Thymus (tissue), 14 donors: ENCODE measurements at places on chromosomes 3 and 15. TPM values are rescaled to one million over a fixed set of nuclear protein-coding genes. Genes with fewer than 3 reads are reported as not detected.

- peaks cover 3% of the 10 kb centered on the region for H3K4me1 ChIP-seq
- H3K36me3 ChIP-seq = no peaks in the 10 kb centered on the region
- H3K27ac ChIP-seq = no peak overlapping the region
Measured at GRCh38 chr15:69085325-69086081, 71.0 kb downstream of the NOX5 start.

- H3K27ac ChIP-seq = no peak overlapping the region
- DNase-seq = no peak
- H3K36me3 ChIP-seq = no peaks in the 10 kb centered on the region
- H3K4me3 ChIP-seq = no peak overlapping the region
- no peaks in the 10 kb centered on the region for H3K27me3 ChIP-seq
Measured at GRCh38 chr15:59268168-59268851, 61.7 kb downstream of the LDHAL6B start.

DNA sequence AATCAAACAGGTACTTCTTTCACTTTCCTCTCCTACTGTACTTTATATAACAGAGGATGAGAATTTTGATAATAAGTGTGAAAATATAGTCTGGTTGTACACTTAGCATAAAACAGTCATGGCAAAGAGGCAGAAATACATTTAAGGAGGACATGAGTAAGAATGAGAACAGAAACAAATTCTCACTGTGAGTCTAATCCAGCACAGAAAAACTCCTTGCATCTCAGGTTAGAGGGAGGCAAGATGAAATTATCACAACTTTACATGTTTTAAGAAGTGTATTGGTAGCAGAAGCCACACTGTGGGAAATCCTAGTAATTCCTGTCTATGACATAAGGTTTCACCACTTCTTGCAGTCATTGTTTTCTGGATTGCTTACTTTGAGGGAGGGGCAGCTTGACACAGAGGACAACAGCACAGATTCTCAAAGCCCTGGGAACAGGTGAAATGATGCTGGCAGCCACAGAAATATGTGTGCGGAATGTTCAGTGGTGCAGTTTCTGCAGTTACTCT is 733.6 kb upstream of the GBE1 start:
- H3K4me1 ChIP-seq = no peaks in the 10 kb centered on the region
- H3K36me3 ChIP-seq = no peaks in the 10 kb centered on the region

DNA sequence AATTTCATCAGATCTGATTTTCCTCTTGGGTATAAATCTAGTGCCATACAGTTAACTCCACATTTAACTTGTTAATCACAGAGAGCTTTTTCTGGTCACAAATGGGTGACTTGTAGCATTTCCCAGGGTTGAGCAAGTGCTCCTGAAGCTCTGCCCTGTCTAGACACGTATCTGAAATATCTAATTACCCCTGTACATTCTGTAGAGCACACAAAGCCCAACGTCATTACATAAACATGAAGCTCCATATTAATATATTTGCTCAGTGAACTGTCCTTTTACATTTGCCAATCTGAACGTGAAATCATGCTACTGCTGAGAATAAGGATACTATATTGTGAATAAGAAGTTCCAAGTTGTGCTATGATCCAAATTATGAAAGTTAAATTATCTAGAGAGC is 49.0 kb downstream of the THBS1 start:
- H3K4me3 ChIP-seq = no peak overlapping the region
- H3K4me1 ChIP-seq = no peaks in the 10 kb centered on the region
- H3K27ac ChIP-seq = no peak overlapping the region
- no peak for DNase-seq
- H3K27me3 ChIP-seq = no peaks in the 10 kb centered on the region

GRCh38 chr3:81651139-81651538 is 110.3 kb downstream of the GBE1 start:
- no peaks in the 10 kb centered on the region for H3K36me3 ChIP-seq
- H3K4me1 ChIP-seq = no peaks in the 10 kb centered on the region
- no peak overlapping the region for H3K4me3 ChIP-seq
- DNase-seq = no peak
- no peak overlapping the region for H3K27ac ChIP-seq

- no peaks in the 10 kb centered on the region for H3K27me3 ChIP-seq
- DNase-seq = no peak
- H3K36me3 ChIP-seq = no peaks in the 10 kb centered on the region
- H3K4me3 ChIP-seq = no peak overlapping the region
- no peaks in the 10 kb centered on the region for H3K4me1 ChIP-seq
Measured at GRCh38 chr15:59315914-59316451, 56.7 kb downstream of the MYO1E start.

- H3K4me1 ChIP-seq = peaks cover 7% of the 10 kb centered on the region
- DNase-seq = no peak
- H3K4me3 ChIP-seq = peak overlapping the region; percentile 74
- no peaks in the 10 kb centered on the region for H3K36me3 ChIP-seq
- no peaks in the 10 kb centered on the region for H3K27me3 ChIP-seq
- H3K27ac ChIP-seq = peak overlapping the region; percentile 62
Measured at GRCh38 chr3:196868297-196868661, 559 bp downstream of the SENP5 start.

DNA sequence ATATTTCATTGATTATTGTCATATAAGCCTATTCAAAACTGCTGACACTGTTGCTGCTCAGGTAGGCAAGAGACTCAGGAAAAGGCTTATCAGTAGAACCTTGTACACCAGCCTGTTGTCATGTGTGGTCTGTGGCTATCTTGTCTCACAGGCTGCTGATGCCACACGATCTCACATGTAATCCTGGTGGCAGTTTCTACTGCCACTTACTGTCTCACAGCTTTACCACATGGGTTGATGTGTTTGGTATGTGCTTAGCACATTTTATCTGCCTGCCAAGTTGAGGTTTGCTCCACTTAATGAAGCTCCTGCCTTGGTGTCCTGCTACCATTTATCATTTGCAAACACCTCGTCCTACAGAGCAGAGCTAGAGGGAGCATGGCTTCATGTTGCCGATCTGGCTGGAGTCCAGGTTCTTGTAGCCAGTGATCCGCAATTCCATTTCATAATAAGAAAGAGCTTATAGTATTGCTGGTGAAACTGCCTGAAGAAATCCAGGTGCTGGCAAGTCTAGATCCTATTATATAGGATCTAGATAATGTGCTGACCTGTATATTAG is 637.9 kb downstream of the NLGN1 start:
- no peak for DNase-seq
- no peak overlapping the region for H3K4me3 ChIP-seq
- H3K4me1 ChIP-seq = no peaks in the 10 kb centered on the region

DNA sequence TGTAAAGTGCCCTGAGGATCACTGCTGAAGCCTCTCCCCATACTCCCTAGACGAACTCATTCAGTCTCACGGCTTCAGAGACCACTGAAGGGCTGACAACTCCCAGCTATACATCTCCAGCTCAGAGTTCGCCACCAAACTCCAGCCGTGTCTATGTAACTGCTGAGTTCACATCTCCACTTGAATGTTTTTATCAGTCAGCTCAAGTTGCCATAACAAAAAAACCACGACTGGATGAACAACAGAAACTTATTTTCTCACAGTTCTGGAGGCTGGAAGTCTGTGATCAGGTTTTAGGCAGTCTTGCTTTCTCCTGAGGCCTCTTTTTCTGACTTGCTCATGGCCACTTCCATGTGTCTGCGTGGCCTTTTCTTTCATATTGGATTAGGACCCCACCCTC is 223.0 kb upstream of the LRRFIP2 start:
- no peaks in the 10 kb centered on the region for H3K27me3 ChIP-seq
- H3K27ac ChIP-seq = no peak overlapping the region
- H3K4me1 ChIP-seq = no peaks in the 10 kb centered on the region
- H3K4me3 ChIP-seq = no peak overlapping the region
- DNase-seq = no peak

DNA sequence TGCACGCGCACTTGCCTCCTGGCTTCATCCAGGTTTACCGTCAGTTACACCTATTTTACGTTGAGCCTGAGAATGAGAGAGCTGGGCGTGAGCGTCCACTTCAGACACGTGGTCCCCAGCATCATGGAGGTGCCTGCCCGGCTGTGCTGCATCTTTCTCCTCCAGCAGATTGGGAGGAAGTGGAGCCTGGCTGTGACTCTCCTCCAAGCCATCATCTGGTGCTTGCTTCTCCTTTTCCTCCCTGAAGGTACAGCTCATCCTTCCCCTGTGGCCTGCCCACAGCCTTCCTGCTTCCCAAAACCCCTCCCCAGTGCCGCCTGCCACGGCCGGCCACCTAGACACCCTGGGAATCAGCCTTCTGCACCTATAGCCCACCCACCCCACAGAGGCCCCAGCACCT is 31.6 kb downstream of the SLC22A14 start:
- no peak overlapping the region for H3K4me3 ChIP-seq
- no peak overlapping the region for H3K27ac ChIP-seq
- H3K4me1 ChIP-seq = no peaks in the 10 kb centered on the region
- no peaks in the 10 kb centered on the region for H3K36me3 ChIP-seq
- no peaks in the 10 kb centered on the region for H3K27me3 ChIP-seq
- DNase-seq = no peak

GRCh38 chr3:10777627-10778026 is 38.4 kb upstream of the SLC6A11 start:
- no peak for DNase-seq
- no peaks in the 10 kb centered on the region for H3K27me3 ChIP-seq
- no peak overlapping the region for H3K4me3 ChIP-seq
- H3K36me3 ChIP-seq = no peaks in the 10 kb centered on the region
- H3K4me1 ChIP-seq = no peaks in the 10 kb centered on the region
- H3K27ac ChIP-seq = no peak overlapping the region

GRCh38 chr3:175457301-175457700 is 598.2 kb downstream of the NAALADL2 start:
- no peak overlapping the region for H3K27ac ChIP-seq
- no peaks in the 10 kb centered on the region for H3K36me3 ChIP-seq
- H3K27me3 ChIP-seq = no peaks in the 10 kb centered on the region
- no peaks in the 10 kb centered on the region for H3K4me1 ChIP-seq

DNA sequence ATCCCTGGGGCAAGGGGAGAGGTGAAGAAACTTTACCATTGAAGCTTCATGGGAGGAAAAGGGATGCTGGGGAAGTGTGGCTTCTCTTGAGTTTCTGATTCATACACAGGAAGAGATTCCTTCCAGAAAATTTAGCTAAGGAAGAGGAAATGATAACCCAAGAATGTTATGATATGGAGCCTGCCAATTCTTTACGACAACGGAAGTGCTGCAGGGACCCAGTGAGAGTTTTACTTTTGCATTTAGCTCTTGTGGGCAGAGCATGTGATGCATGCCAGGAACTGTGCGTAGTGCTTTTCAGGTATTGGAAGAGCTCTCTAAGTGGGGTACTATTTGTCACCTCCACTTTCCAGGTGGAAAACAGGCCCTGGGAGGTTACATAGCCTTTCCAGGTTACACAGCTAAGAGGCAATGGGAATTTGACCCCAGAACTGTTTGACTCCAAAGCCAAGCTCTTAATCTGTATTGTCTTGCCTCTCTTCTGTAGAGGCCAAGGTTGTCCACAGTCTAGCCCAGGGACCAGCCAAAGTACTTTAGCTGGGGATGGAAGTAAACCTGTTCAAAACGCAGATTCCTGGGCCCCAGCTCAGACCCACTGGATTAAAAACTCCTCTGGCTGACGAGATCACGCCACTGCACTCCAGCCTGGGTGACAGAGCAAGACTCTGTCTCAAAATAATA is 23.0 kb downstream of the CMTM7 start:
- H3K27ac ChIP-seq = peak overlapping the region; percentile 83
- H3K4me1 ChIP-seq = peaks cover 37% of the 10 kb centered on the region
- DNase-seq = no peak

DNA sequence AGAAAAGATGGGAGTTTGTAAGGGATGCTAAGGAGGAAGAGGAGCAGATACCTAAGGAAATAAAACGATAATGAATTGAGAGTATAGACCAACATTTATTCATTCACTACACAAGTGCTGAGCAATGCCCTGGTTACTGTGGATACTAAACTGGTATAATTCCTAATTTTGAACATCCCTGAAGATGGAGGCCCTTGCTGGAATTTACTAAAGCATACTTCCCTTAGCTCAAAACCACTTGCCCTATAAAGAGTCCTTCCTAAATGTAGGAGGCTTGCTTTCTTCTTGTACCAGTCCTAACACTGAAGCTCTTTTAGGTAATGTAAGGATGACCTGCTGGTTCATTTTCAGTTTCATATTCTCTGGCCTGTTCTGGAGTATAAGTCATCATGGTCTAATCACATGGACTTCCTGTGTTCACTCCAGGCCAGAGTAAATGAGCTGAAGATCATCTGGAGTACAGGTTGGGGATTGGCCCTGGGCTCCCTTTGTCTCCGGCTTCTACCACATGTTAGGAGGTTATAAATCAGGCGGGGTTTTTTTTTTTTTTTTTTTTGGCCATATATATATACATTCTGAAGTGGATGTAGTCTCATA is 40.1 kb upstream of the MTMR10 start:
- no peaks in the 10 kb centered on the region for H3K27me3 ChIP-seq
- H3K36me3 ChIP-seq = no peaks in the 10 kb centered on the region
- no peak overlapping the region for H3K4me3 ChIP-seq
- no peak for DNase-seq

DNA sequence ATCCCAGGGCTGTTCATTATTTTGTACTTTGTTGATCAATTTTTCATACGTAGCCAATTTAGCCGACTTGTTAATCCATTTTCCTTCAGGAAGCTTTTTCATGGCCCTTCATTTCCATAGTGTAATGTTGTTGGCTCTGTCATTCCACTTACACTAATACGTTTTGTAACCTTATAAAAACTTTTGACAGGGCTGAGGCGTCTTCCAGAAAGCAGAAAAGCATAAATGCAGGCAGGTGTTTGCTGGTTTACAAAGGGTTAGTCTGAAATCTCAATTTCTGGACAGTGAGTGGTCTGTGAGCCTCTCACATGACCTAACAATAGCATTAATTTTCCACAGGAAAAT is 444.0 kb downstream of the OTOL1 start:
- no peak overlapping the region for H3K4me3 ChIP-seq
- no peaks in the 10 kb centered on the region for H3K36me3 ChIP-seq
- H3K27me3 ChIP-seq = no peaks in the 10 kb centered on the region
- no peak overlapping the region for H3K27ac ChIP-seq

CTXND1 gene
- total RNA-seq = 0.05 TPM

HTR3D gene
- total RNA-seq = not detected

CERS3 gene
- total RNA-seq = 0.38 TPM

HES1 gene
- total RNA-seq = 19.7 TPM

RAD51 gene
- 12.3 TPM for total RNA-seq

DUOXA1 gene
- 0.24 TPM for total RNA-seq

MYL3 gene
- total RNA-seq = 0.19 TPM

CHRNA7 gene
- 0.61 TPM for total RNA-seq

SEMA6D gene
- total RNA-seq = 7.6 TPM
